ENCODE measurements at places on chromosomes 6 and 20. TPM values are rescaled to one million over a fixed set of nuclear protein-coding genes. Genes with fewer than 3 reads are reported as not detected.

DNA sequence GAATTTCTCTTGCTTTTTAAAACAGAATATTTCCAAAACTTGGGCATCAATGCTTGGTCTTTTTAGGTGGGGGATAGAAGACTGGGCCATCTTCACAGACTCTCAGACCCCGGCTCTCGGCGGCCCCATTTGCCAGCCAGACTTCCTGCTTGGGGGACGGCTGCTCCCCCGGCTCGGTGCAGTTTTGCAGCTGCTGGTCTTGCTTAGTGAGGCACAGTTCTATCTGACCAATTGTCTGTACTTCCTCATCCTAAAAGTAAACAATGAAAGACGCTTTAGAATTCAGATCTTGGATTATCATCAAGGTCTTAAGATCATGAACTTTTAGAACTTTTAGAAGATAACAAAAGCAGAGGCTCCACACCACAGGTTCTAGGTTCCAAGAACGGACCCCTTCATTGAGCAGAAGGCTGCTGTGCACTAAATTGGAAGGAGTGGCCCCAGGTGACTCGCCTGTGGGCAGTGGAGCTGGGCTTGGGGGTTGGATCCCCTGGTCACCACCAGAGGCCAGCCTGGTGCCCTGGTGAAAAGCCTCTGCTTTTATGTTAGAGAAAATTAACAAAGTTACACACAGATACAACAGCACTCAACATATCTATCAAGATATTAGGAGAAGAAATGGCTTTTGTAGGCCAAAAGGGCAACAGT is 26.7 kb downstream of the RNASET2 start:
- no peak for DNase-seq

GRCh38 chr20:45311589-45312211 is 3.6 kb upstream of the MATN4 start:
- DNase-seq, result no peak

- no peak for DNase-seq
Measured at GRCh38 chr6:115220551-115221159, 840.0 kb downstream of the FRK start.

- no peak for DNase-seq
Measured at GRCh38 chr6:25341923-25342619, 62.9 kb downstream of the CARMIL1 start.

The DUSP15 gene
- not detected for total RNA-seq

DNA sequence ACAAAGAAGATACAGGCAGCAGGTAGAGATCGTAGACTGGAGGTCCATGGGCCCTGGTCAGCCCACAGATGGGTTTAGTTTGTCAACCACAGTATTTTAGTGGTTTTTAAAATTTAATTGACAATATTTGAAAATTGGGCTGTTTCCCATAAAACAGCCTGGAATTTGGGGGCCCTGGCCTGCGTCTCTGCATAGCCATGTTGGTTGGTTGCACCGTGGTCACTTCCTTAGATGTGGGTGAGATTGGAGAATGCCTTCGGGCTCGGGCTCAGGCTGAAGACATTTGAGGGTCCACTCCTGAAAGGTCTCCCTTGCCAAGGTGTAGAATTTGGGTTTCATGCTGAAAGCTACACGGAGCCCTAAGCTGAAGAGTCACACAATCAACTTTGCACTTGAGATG is 7.7 kb downstream of the DUSP22 start:
- no peak for DNase-seq

The TPD52L2 gene
- 112 TPM for total RNA-seq

DNA sequence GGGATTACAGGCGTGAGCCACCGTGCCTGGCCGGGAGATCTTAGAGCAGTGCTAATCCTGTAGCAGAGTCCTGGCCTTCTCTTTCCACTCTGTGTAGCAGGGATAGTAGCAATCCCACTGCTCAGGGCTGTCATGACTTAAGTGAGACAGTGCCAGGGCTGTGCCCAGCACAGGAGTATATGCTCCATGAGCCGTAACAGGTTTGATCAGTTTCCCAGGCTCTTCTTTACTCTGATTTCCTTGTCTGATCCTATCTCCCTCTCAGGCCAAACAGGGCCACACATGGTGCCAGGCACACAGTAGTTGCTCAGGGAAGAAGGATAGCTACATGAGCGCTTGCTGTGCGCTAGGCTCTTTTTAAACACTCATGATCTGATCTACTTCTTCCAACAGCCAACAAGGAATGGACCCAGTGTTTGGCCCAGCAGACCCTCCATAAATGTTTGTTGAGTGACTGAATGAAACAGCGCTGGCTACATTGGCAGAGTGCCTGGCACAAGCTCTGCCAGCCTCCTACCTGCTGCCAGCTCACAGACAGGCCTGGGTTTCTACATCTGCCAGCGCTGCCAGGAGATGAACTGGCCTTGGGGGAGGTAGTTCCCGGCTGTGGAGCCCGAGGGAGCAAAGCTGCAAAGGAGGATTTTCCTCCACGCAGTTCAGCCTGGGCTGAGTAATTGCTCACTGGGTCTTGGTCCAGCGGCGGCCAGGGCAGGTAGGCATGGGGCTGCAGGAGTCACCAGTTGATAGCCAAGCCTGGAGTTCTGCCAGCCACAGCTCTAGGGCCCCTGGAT is 36.9 kb downstream of the SNAI1 start:
- no peak for DNase-seq

- DNase-seq, result no peak
Measured at GRCh38 chr6:122676146-122676545, 65.9 kb downstream of the PKIB start.

DNA sequence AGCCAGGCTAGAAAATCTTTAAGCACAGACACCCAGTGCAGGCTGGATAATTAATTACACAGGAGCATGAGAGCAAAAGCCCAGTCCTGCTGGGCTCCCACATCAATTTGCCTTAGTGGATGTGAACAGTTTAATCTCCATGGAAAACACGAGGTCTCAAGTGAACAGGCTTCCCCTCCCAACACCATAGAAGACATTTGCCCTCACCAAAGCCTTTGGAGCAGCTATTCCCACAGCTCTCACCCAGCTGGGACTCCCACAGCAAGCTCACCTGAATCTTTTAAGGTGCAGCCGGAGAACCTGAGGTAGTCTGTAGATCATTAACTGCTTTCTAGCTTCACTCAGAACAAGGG is 12.0 kb downstream of the TOMM6 start:
- DNase-seq, result no peak
